ENCODE measurements at places on chromosomes 6 and 20.

- DNase-seq = no peak
These were observed 22.6 kb downstream of the SNX9 start for GRCh38 chr6:157845493-157846259.

DNA sequence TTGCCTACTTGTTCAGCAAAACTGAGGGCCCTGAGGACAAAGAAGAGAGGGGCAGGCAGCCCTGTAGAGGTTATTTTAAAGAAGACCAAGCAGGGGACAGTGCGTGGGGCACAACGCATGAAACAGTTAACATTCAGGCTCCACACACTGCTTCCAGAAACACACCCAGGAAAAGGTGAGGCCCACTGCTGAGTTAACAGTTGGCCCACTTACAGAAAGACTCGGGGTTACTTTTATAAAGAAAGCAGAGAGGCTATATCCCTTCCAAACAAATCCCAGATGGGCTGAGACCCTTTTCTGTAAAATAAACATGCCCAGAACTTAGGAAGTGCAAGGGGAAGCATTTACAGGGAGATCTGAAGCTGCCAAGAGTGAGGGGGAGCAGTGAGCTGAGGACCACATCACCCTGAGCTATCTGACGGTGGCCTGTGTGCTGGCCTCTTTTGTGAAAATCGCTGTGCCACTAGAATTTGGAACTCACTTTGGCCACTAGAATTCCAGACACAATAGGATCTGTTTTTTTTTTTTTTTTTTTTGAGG lies 49.8 kb upstream of the SSTR4 start:
- no peak for DNase-seq

DNA sequence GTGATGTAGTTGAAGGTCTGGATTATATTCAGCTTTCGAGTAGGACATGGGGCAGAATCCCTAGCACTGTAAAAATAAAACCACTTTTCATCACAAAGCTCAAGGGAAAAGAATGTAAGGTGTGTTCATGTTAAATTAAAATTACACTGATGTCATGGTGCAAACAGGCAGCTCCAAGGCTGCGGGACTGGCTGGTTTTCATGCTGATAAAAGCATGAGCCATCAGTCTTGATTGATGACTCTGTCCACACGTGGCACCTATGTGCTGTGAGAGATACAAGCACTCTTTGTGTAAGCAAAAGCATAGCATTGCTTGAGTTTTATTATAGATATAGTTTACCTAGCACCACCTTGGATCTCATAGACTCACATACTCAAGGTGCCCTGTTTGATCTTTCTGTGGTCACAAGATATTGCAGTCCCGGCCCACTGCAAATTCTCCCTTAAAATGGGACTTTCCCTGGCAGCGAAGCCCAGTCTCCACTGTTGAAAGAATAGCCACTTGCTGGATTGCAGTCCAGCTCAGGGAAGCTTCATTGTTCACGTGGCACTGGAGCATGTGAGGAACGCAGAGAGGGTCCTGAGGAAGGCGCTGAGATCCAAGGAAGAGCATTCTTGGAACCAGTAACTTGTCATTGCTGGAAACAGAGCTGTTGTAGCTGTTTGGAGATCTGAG lies 90.6 kb downstream of the TIAM2 start:
- DNase-seq = no peak

DNA sequence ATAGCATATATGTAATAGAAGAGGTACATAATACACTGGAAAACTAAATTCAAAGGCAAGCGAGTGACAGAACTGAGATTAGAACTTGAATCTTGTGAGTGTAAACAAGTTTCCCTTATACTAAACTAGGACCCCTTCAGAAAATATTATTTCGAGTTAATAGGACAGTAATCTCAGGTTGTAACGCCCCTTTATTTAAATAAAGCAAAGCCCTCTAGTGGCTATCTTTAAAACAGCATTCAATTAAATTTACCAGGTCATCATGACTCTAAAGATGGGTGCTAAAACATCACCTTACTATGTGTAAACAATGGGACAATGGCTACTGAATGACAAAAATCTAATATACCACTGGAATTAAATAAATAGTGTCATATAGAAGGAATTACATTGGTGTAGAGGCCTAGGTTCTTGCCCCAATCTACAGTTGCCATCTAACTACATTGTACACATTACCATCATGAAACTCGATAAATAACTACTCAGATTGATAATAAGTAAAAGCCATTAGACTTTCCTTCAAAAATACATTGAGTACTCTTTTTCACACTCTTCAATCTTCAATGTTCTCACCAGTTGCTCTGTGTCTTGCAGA lies 255.4 kb upstream of the IRAK1BP1 start:
- no peak for DNase-seq

- DNase-seq = no peak
These were observed 191.5 kb downstream of the CDH4 start for GRCh38 chr20:61443443-61444126.
